Right atrium auricular region (tissue), 2 donors: ENCODE measurements at places on chromosomes 4 and X. TPM values are rescaled to one million over a fixed set of nuclear protein-coding genes. Genes with fewer than 3 reads are reported as not detected.

Gene SEC31A
- total RNA-seq = 107 TPM

Gene NAT8L
- total RNA-seq = 3.0 TPM

Gene LRP2BP
- 1.3 TPM for total RNA-seq

Gene SYP
- total RNA-seq = 3.5 TPM

Gene TEX13C
- total RNA-seq = not detected

Gene IDUA
- total RNA-seq = 10.2 TPM

Gene ASB12
- total RNA-seq = not detected

Gene SCD5
- total RNA-seq = 14.0 TPM

Gene STEEP1
- 17.4 TPM for total RNA-seq

Gene TMEM164
- 30.3 TPM for total RNA-seq

Gene RTL3
- total RNA-seq = 0.30 TPM

Gene PCYT1B
- total RNA-seq = 6.4 TPM

Gene HTT
- total RNA-seq = 30.5 TPM

Gene CHST7
- total RNA-seq = 33.6 TPM

Gene TDO2
- not detected for total RNA-seq

Gene PLP1
- total RNA-seq = 11.9 TPM

Gene GATA1
- total RNA-seq = 0.20 TPM

Gene BGN
- total RNA-seq = 141 TPM

Gene MEPE
- not detected for total RNA-seq

Gene NAP1L5
- 6.6 TPM for total RNA-seq

DNA sequence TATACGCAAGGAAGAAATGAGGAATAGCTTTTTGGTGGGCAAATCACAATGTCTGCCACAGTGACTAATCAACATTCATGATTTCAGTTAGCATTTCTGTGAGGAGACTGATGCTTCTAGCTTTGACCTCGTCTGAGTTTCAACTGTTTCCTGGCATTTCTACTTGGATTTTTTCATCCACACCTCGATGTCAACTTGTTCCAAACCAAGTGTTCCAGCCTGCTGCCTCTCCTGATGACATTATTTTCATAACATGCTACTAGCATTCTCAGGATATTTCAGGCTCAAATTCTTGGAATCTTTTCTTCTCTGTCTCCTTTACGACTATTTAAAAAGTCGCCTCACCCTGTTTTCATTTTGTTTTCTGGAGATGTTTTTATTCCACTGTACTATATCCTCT lies 90.3 kb upstream of the TEX13D start:
- DNase-seq = no peak

- no peak for DNase-seq
Measured at GRCh38 chrX:131917588-131917987, 105.5 kb upstream of the STK26 start.

- DNase-seq = peak; percentile 80
Measured at GRCh38 chr4:186029571-186030398, 39.2 kb upstream of the TLR3 start.

DNA sequence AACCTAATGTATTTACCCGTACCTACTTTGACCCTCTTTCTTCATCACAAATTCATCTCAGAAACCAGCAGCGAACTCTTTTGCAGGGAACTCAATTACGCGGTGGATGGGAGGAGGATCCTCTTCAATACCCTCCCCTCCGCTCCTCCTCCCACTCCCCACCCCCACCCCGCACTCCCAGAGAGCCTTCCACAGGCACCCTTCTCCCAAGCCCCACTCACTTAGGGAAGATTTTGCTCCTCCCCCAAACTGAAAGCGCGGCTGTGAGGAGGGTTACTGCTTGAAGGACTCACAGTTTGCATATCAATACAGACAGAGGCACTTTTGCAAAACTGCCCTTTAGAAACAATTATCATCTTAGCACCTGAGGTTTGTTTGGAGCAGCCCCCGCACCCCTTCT lies 960 bp upstream of the IL1RAPL1 start:
- DNase-seq = no peak

DNA sequence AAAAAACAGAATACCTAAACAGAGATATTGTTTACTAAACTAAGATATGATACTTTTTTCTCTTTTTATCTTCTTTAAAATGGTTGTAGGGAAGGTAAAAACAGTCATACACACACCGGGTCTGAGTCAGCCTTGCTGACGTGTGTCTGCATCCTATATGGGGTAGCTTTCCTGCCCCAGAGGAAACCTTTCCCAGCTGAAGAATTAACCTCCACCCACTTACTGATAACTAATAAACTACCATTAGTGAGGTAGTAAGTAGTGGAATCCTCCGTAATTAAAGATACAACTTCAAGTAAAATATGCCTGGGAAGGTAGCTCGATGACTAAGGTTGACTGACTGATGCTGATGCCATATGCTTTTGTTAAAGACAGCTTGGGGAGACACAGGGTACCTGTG lies 312.2 kb downstream of the DCTD start:
- no peak for DNase-seq

DNA sequence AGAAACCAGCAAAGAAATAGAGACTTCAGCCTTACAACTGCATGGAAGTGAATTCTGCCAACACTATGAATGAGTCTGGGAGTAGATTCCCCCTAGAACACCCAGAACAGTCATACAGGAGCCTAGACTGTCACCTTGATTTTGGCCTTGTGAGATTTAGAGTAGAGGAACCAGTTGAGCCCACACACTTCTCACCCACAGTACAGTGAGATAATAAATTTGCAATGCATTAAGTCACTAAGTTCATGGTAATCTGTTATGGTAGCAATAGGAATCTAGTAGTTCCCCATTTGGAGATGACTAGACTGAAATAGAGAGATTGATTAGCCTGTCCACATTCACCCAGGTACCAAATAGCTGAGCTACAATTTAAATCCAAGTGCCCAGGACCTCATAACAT lies 59.0 kb downstream of the FAM13A start:
- DNase-seq = no peak

DNA sequence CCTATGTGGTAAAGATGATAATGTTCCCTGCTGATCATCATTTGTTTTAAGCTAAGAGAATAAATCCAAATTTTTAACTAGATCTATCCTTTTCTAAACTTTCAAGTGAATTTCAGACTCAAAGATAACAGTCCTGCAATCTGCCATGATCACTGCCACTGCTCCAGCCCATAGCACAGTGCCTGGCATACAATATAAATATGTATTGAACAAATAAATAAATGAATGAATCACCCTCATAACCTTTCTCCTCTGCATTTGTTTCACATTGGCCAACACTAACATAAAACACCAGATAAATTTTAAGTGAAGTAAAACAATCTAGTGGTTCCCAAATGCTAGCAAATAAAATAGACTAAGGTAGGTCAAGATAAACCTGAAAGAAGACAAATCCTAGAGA lies 439.0 kb downstream of the GPM6A start:
- no peak for DNase-seq

- DNase-seq = no peak
Measured at GRCh38 chr4:114385195-114385985, 213.2 kb upstream of the UGT8 start.

GRCh38 chrX:31832263-31832662 lies 760.4 kb upstream of the FTHL17 start:
- DNase-seq = no peak

GRCh38 chrX:25156832-25157231 lies 141.1 kb upstream of the ARX start:
- DNase-seq = no peak

- no peak for DNase-seq
Measured at GRCh38 chrX:106891762-106892460, 11.2 kb downstream of the RIPPLY1 start.

DNA sequence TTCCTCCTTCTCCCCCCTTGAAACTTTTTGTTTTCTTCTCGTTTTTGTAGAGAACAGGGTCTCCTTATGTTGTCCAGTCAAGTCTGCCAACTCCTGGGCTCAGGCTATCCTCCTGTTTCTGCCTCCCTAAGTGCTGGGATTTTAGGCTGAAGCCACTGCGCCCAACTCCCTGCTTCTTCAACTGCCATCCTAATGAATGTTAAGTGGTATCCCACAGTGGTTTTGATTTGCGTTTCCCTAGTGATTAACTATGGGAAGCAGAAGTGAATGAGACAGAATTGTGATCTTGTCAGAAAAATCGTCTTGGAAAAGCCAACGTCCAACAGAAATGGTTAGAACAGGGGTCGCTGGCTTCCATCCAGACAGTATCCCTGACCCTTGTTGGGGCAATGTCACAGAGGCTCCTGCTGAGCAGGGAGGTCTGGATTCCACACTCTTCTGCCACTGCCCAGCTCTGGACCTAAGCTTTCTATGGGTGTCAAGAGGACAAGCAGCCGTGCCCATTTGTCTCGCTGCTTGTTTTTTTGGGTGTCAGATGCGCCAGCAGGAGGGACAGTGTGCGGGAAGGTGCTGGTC lies 869 bp upstream of the ADD1 start:
- no peak for DNase-seq

GRCh38 chrX:16977771-16978170 lies 31.3 kb downstream of the REPS2 start:
- DNase-seq = no peak

DNA sequence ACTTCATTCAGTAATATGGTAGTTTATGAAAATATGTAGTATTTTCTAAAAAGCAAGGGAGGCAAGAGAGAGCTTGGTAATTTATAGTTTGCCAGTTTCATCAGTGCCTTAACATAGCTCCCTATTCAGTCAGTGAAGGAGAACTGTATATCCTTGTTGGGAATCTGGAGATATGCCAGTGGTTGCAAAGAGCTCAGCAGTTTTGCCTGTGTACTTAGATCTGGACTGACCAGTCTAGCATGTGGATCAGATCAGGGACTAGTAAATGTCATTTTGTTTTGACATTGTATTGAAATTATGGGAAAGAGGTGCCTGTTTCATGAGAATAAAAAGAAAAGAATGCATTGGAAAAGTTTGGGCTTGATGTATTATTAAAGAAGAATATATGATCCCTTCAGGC lies 88.6 kb downstream of the ZIC3 start:
- no peak for DNase-seq

- DNase-seq = no peak
Measured at GRCh38 chr4:149795256-149795655, 20.4 kb downstream of the IQCM start.

GRCh38 chr4:141580523-141580922 lies 55.9 kb upstream of the IL15 start:
- DNase-seq = no peak

DNA sequence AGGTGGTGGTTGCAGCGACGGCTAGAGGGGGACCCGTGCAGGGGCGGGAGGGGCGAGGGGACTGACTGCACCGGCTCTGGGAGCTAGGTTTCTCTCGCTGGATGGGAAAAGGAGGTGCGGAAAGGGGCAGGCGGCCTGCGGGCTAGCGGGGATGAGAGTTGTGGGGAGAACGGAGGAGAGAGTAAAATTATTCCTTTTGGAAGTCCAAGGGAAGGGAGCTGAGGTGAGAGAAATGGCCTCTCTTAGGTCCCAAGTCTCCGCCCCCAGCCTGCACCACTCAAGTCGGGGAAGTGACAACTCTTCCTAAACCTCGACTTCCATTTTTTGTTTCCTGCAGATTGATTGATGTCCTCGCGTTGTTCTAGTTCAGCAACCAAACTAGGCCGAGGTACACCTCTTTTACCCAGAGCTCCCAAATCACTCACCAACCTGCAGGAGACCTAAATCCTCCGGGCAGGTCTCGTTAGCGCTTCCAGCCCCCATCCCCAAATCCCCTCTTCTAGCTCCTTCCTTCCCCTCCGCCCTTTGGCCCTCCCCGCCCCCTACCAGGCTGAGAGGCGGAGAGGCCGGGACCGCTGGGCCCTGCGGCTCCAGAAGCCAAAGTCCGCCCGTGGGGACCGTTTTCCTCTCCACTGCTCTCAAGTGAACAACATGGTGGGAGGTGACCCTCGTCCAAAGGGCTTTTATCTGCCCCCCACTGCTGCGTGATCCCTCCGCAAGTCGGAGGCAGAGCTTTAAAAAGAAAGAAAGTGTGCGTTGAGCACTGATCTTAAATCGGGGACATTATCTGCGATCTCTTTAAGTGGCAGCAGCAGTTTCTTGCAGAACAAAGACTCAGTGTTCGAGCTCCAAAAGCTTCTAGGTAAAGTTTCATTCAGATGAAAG lies 7.3 kb downstream of the PITX2 start:
- DNase-seq = no peak

DNA sequence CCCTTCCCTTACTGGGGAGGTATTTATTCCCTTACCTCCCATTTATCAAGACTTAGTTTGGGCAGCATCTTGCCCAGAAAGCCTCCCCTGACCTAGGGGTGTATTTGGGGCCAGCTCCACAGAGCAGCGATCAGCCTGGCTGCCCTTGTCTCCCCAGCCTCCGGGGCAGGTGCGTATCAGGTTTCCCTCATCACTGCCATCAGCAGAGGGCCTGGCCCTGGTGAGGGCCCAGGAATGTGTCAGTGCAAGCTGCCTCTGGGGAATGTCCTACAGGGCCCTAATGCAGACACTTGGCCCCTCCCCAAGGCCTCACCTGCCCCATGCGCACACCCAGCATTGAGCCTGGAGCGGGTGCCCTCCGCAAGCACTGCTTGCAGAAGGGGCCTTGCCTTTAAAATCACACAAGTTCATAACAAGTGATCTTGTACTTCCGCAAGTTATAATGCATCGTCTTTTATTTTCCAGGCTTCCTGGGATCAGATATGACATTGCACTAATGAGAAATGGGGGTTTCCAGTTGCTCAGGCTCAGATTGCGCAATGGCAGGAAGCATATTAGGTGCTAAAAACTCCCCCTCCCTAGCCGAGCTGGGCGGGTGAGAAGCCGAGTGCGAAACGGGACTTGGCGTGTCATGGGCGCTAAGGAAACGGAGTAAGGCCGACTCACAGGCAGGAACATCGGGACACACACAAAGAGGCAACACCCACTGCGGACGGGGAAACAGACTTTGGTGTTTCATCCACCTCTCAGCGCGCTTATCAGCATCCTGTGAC lies 25.4 kb upstream of the AFAP1 start:
- DNase-seq = peak; percentile 72

- DNase-seq = no peak
Measured at GRCh38 chr4:113173126-113173792, 123.8 kb downstream of the ANK2 start.

DNA sequence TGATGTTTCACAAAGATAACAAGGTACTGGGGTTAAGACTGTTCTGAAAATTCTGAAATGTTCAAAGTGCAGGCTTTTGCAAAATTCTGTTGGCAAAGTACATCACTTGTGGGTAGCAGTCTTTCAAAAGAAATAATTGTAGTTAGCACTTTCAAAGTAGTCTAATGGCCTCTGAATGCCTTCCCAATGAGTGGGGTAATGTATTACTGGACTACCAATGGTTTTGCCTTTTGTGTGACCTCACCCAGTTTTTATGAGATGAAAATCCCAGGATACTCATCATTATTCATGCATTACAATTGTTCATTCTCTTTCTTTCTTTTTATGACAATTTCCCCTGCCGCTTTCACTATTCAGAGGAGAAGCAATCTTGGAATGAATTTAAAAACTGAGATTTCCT lies 686.1 kb downstream of the GLUD2 start:
- DNase-seq = no peak

DNA sequence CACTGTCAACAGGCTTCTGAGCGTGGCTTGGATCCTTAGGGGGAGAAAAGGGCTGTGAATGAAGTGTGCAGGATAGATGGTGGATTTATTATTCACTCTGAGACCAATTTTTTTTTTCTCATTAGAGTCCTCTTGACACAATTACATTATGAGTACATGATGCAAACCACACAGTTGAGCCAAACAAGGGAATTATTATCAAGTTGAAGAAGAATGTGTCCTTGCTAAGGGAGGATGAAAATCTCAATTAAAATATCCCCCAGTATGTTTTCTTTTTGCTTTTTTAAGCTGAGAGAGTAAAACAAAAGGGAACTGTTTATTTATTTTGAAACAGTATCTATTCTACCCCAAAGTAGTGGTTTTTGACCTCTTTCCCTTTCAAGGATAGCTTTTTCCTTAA lies 40.4 kb downstream of the RPS3A start:
- DNase-seq = no peak
